ENCODE measurements at places on chromosomes 2 and 18.

GRCh38 chr2:182650704-182651103, 65.4 kb upstream of the DNAJC10 start:
- DNase-seq: no peak

DNA sequence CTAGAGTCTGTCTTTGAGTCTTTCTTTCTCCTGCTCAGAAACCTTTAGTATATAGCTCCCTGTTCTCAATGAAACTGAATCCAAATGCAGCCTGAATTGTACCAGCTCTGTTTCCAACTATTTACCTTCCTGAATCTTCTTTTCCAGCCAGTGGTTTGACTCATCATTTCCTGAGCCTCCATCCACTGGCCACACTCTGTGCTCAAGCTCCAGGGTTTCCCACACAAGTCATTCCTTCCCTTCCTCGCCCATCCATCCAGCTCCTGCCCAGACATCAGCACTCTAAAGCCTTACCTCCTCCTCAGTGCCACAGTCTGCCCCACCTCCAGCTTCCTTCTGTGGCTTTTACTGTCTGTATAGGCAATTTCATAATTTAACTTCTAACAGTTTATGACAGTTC, 233.6 kb upstream of the RASGRP3 start:
- no peak for DNase-seq

DNA sequence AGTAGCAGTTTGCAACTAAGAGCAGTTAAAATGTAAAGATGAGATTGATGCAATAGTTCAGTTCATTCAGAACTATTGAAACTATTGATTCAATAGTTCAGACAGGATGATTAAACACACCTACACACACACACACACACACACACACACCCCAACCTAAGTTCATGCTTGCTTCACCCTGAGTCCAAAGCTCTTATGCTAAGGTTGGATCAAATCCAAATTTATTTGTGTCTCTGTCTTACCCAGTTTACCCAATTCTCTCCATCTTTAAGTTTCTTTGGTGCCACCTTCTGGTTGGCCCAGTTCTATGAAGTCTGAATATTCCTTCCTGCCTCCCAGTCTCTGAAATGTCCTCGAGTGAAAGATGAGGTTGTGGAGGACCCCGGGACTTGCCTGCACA, 5.1 kb downstream of the SERPINB8 start:
- DNase-seq: no peak

DNA sequence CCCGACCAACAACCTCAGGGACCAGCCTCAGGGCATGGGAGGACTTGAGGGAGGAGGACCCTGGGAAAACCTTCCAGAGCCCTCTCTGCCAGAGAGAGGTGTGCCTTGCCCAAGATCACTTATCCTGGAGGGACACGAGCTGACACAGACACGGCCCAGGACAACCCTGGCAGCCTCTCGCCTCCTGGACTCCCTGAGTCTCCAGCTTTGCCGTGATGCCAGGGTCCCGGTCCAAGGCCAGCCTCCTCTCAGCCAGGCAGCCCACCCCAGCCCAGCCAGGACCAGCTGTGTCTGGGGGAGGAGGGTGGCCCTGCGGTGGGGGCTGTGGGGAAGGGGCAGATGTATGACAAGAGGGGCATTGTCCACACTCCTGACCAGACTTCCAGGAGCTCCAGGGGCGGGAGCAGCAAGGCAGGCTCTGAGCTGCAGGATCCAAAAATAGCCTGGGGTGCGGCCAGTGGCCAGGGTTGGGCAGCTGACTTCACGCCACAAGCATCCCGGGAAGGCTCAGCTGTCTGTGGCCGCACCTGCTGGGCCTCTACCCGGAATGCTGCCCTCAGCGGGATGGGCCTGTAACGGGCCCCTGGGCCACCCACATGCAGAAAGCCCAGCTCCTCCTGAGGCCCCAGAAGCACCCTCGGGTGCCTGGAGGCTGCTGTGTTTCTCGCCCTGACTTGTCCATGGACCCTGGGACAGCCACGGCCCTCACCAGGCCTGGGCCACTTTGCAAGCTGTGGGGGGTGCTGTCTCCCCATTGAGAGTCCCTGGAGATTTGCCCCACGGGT, 65.5 kb upstream of the GPC1 start:
- DNase-seq: peak; percentile 96

DNA sequence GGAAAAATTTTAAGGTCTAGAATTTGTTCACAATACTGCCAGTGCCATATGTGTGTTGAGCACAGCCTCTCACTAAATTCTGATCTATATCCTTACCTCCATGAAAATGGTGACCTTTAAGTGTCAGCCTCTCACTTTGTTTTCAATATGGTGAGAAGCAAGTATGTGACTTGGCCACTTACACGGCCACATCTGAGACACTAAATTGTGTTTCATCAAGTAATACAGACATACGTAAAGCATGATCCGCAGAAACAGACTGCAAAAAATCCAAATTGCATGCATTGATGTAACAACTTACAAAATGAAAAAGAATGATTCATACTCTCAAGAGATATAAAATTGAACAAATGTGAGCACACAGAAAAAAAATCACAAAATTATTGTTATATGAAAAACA, 55.2 kb upstream of the UGP2 start:
- DNase-seq: no peak

- DNase-seq: no peak
These were observed 31.5 kb upstream of the TANC1 start for GRCh38 chr2:158936978-158937377.

- peak; percentile 54 for DNase-seq
These were observed 3.0 kb upstream of the OTX1 start for GRCh38 chr2:63047321-63048279.

GRCh38 chr18:46174342-46175041, 70.3 kb downstream of the HAUS1 start:
- DNase-seq: peak; percentile 57

Data from left hindlimb (tissue), 1 donor.